ENCODE measurements at places on chromosomes 2 and 18. TPM values are rescaled to one million over a fixed set of nuclear protein-coding genes. Genes with fewer than 3 reads are reported as not detected.

DNA sequence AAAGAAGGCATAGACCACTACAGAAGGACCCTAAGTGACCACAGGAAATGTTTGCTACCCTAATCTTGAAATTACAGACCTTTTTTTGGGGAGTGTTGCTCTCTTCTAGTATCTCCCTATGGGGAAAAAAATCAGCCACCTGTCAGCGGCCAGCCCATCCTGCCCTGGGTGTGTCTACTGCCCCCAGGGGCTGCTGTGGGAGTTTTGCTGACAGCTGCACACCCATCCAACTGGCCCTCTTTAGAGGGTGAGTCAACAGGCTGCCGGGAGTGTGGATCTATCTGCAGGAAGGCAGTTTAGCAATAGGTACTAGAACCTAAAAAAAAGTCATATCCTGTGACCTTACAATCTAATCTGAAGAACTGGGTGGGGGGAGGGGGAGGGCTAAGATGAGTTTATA is 796 bp upstream of the DYSF start:
- DNase-seq, result peak; percentile 79

The GKN2 gene
- not detected for total RNA-seq

GRCh38 chr2:186853951-186854350 is 5.0 kb upstream of the ZSWIM2 start:
- DNase-seq, result no peak

The AMER3 gene
- 1.2 TPM for total RNA-seq

The TMEM37 gene
- 9.5 TPM for total RNA-seq

DNA sequence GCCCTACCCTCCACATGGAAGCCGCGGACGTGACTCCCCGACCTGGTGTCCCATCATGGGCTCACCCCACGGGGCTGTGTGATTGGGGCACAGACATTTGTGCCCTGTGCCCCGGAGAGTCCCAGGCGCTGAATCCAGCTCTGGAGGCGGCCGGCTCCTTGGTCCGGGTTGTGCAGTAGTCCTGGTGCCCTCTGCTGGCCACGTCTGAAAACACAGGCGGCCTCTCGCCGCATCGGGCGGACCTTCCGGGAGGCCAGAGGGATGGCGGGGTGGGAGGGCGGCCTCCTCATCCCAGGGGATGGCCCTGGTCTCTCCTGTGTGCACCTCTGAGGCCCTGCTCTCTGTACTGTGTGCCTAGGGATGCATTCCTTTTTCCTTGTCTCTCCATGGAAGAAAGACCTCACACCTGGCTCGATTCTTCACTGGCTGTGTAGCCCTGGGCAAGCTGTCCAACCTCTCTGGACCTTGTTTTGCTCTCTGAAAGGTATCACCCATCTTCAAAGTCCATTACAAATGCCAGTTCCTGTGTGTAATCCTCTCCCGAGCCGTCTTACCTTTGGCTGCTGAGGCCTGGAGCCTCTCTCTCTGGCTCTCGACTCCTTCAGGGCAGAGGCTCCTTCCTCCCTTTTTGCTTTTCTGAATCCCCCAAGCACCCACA is 27.6 kb downstream of the CELF4 start:
- peak; percentile 97 for DNase-seq
